Stimulated activated CD8-positive, alpha-beta memory T cell treated with anti-CD3 and anti-CD28 coated beads, Interleukin-4, amount 100 ng/mL, for 1 hour (primary cell): ENCODE measurements at places on chromosomes 16 and 17.

DNA sequence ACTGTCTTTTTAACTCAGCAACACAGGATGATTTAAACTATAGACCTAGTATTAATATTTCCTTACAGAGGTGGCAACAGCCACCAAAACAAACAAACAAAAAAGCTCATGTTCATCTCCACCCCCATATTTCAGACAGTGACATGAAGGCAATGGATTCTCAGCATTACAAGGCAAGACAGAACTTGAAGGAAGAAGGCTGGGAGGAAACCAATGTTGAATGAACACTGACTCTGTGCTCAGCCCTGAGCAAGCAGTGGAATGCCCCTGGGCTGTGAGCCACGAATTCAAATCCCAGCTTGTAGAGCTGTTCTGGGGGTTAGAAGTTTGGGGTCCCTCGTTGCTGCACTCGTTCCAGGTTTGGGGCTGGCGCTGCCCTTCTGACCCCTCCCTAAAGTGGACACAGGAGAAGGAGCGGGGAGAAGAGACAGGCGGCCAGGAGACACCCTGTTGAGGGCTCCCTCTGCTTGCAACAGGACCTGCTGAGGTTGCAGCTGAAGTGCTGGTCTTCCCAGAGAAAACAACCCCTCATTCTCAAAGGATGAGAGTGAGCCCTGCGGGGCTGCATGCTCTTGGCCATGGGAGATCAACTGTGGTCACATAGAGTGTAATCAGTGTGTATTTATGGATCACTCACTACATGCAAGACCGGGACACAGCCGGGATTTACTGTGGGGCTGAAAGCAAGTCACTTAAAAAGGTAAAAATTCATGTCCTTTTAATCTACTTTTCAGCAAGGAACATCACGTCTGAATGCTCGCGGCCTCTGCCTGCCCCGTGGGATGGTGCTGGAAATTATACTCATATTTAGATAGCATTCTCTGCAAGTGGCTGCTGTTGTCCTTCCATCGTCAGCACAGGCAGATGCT, 34.3 kb downstream of the MYH3 start:
- no peak for DNase-seq

- DNase-seq: no peak
Measured at GRCh38 chr17:29705386-29705785, 82.7 kb upstream of the CORO6 start.

GRCh38 chr17:36072431-36073121, 8.5 kb downstream of the CCL18 start:
- no peak for DNase-seq

DNA sequence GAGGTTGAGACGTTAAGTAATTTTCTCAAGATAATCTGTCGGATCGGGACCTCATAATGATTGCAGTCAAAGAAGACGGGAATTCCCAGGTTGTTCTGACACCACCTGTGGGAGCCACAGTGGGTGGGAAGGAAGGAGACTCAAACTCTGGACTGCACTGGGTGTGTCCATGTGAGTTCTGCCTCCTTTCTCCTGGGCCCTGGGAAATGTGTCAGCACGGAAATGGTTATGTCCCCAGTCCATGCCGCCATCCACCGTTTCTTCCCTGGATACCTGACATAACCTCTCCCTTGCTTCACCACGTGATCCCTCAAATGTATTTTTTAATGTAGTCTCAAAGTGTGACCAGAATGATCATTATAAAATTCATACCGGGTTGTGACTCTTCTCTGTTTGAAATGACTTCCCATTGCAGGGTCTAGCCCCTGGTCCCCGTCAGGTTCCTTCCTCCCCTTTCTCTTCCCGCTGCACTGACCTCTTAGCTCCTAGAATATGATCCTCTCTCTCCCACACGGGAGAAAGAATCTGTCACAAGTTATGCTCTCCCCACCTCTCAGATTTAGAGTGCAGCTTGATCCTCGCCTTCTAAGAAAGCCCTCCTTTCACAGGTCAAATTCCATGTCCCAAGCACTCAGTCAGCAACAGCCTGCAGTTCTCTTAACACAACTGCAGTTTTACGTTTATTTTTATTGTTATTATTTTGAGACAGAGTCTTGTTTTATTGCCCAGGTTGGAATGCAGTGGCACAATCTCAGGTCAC, 820.0 kb upstream of the EEF2KMT start:
- DNase-seq: no peak

DNA sequence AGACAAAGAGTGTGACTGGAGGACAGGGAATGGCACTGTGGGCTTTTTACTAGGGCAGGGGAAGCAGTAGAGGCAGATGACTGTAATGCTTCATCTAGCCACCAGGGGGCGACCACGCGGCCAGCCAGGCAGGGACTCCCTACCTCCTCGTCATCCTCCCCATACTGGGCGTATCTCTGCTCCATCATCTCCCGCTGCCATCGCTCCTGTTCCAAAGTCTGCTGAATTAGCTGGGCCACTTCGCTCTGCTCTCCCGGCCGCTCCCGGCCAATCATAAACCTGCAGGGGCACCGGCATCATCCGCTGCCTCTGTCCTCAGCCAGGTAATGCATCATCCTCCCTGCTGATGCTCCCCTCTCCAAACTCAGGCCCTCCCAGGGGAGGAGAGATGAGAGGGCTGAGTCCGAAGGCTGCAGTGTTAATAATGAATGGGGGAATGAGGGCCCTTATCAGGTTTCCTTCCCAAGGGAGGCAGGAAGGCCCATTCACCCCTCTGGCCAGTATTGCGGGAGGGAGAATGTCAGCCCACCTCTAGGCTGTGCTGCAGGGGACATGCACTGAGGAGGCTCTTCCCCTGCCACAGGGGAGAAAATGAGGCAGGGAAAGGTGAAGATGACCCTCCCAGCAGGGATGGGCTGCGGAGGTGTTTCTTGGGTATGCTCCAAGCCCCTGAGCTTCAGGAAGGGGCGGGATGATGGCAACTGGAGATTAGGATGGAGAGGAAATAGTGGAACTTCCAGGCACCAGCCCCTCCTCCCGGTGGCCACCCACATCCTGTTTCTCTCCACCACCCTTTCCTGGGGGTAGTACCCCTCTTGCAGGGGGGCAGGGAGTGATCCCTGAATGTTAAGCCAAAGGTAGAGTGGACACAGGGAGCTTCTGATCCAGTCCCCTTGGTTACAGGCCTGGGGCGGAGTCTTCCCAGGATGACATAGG, 10.3 kb upstream of the SAMD14 start:
- DNase-seq: peak; percentile 71

DNA sequence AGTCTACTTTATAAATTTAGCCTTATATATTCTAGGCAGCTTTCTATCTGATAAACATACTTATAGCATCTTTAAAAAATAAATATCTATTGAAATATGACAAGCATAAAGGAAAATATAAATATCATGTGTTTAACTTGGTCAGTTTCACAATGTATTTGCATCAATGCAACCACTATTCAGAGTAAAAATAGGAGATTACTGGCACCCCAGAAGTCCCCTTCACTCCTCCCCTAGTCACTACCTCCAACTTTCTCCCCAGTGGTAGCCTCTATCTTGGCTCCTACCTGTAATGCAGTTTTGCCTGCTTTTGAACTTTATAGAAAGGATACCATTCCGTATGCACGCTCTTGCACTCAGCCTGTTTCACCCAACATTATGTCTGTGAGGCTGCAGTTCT, 3.2 kb upstream of the NOD2 start:
- DNase-seq: no peak

GRCh38 chr17:57966246-57966645, 11.0 kb upstream of the CUEDC1 start:
- DNase-seq: no peak

- no peak for DNase-seq
Measured at GRCh38 chr17:8041979-8042378, 3.1 kb downstream of the ALOX15B start.

- no peak for DNase-seq
Measured at GRCh38 chr16:88763502-88764053, 21.4 kb downstream of the PIEZO1 start.

GRCh38 chr16:28839899-28840298, 6.2 kb downstream of the TUFM start:
- DNase-seq: no peak

DNA sequence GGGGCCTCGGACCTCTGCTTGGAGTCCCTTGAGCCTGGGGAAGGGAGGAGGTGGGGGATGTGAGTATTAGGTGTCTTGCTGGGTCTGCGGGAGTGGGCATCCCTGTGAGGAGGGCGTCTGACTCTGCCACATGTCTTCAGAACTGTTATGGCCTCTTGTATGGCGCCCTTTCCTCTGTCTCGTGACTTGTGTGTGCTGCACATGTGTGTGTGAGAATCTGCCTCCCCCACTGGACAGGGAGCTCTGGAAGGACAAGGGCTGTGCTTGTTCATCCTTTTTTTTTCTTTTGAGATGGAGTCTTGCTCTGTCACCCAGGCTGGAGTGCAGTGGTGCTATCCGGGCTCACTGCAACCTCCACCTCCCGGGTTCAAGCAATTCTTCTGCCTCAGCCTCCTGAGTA, 33.4 kb downstream of the ARHGAP23 start:
- DNase-seq: no peak

GRCh38 chr17:64148017-64148631, 18.2 kb upstream of the ERN1 start:
- DNase-seq: no peak

GRCh38 chr17:67689534-67690177, 28.1 kb upstream of the NOL11 start:
- DNase-seq: no peak

DNA sequence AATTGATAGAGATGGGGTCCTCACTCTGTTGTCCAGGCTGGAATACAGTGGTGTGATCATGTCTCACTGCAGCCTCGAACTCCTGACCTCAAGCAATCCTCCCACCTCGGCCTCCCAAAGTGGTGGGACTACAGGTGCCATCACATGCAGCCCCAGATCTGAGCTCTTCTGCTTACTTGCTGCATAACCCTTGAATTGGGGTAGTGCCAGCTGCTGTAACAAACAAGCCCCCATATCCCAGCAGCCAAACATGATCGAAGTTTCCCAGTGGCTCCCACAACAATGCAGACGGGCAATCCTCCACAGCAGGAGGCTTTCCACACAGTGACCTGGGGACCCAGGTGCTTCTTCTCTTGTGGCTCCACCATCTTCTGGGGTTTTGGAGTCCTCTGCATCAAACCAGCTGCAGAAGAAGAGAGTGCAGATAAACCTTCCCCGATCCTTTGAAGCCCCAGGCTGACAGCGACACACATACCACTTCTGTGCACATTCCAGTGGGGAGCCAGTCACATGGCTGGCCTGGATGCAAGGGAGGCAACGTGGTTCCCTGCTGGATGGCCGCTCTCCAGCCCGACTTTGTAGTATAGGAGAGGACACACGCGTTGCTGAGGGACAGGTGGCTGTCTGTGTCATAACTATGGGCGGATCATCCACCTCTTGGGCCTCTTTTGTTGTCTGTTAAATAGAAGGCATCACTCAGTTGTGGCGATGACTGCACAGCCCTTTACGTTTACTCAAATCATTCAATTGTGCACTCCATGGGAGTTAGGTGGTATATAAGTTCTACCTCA, 16.7 kb downstream of the SBK1 start:
- no peak for DNase-seq

DNA sequence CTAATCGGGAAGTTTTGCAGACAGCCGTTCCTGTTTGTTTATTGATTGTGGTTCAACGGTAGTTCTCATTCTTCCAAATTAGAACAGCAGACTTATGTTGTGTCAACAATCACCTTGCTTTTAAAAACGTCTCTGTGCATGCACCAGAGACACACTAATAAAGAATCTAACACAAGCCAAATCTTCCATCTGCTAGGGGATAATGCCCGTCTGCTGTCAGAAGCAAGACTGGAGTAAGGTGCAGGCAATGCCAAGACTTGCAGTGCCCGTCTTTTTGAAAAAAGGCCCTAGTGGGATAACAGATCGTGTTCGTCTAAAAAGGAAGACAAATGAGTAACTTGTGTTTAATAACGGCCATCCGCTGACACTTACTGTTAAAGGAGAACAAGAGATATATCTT, 158.4 kb downstream of the KCNJ2 start:
- no peak for DNase-seq

GRCh38 chr16:72051818-72052217, 2.5 kb upstream of the HP start:
- no peak for DNase-seq

GRCh38 chr17:75996665-75997590, 3.7 kb upstream of the CDK3 start:
- no peak for DNase-seq

DNA sequence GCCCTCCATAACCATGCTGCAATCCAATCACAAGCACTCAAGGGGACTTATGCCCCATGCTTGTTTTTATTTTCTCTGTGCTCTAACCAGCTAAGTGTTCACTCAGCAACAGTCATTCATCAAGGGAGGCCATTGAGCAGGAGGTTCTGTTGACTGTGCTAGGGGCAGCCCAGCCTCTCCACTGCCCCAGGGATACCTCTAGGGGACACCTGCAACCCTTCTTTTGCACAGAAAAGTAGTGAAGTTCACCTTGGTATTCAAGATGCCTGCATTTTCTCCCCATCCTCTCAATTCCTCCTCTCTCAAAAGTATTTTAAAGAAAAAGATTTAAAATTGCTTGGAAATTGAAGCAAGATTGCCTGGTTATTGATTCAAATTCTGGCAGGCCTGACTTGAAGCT, 124.7 kb upstream of the GNAO1 start:
- no peak for DNase-seq

GRCh38 chr17:44522883-44523671, 19.9 kb upstream of the GPATCH8 start:
- no peak for DNase-seq

- DNase-seq: no peak
Measured at GRCh38 chr16:17224879-17225281, 245.9 kb downstream of the XYLT1 start.

GRCh38 chr17:11240841-11241610, at the start of gene SHISA6:
TSS of gene SHISA6 (plus strand) at chr17:11241213.
- no peak for DNase-seq

DNA sequence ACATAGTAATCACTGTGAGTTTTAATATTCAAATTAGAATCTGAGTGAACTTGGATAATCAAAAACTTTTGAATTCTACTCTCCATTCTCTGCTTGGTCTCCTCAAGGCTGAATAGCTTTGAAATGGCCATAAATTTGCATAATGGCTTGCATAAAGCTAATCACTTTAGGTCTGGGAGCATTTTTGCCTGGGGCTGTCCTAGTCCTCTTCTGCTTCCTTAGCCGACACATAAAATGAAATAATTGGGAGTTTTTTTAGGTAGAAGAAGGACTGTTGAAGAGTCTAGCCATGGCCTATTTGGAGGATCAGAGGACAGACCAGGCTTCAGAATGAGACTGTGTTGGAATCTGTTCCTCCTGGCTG, 91.4 kb upstream of the EEF2KMT start:
- no peak for DNase-seq
